HFFc6 (cell line): ENCODE measurements at places on chromosomes 12 and 14.

DNA sequence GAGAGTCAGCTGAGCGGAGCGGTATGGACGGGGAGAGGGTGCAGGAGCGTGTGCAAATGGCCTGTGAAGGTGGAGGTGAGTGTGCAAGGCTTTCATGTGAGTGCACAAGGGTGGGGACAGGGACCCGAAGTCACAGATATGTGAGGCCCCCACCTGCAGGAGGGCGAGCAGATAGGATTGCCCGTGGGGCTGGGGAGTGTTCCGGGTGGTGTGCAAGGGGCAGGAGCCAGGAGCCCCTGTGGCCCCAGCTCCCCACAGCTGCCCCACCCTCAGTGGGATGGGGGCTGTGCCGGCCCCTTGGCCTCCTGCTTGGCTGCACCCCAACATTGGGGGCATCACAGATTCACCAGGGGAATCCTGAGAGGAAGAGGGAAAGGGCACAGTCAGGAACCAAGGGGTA is 5.5 kb upstream of the ZNF384 start:
- peaks cover 40% of the 10 kb centered on the region for H3K4me1 ChIP-seq
- no peak overlapping the region for H3K27ac ChIP-seq
- DNase-seq, result no peak
- H3K27me3 ChIP-seq, result peaks cover 12% of the 10 kb centered on the region

- no peaks in the 10 kb centered on the region for H3K36me3 ChIP-seq
- no peak overlapping the region for H3K27ac ChIP-seq
- no peak for DNase-seq
Measured at GRCh38 chr12:103846415-103846814, 5.4 kb upstream of the NT5DC3 start.

DNA sequence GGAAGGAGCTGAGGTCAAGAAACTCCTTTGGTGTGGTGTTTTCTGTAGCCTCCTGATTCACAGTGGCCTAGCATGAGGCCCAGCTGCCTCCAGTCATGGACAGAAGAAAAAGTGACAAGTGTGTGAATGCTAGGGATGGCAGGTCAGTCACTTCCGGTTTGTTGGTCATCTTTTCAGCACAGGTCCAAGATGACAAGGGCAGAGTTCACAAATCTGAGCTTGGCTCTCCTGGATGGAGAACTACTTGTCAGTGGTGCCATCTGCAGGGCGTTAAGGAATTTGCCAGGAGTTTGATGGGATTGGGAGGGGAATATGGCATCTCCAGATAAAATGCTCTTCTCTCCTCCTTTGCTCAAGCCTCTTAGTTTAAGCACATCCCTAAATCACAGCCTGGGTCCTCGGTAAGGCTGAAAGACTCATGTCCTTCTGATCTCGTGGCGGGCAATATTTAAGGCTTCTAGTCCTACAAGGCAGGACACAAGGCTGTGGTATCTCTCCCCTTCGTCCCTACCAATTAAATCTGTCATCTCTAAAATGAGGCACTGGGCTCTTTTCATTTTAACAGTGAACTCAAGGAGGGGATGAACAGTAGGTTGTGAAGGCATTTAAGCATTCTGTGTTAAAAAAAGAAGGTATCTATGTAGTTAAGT is 10.0 kb downstream of the TUBA1B start:
- no peak overlapping the region for H3K4me3 ChIP-seq
- no peak overlapping the region for H3K27ac ChIP-seq
- no peaks in the 10 kb centered on the region for H3K36me3 ChIP-seq
- DNase-seq, result peak; percentile 59
- H3K27me3 ChIP-seq, result peaks cover 2% of the 10 kb centered on the region; the same call in 1 of the 2 replicates
- peaks cover 8% of the 10 kb centered on the region; the same call in 1 of the 2 replicates for H3K4me1 ChIP-seq

DNA sequence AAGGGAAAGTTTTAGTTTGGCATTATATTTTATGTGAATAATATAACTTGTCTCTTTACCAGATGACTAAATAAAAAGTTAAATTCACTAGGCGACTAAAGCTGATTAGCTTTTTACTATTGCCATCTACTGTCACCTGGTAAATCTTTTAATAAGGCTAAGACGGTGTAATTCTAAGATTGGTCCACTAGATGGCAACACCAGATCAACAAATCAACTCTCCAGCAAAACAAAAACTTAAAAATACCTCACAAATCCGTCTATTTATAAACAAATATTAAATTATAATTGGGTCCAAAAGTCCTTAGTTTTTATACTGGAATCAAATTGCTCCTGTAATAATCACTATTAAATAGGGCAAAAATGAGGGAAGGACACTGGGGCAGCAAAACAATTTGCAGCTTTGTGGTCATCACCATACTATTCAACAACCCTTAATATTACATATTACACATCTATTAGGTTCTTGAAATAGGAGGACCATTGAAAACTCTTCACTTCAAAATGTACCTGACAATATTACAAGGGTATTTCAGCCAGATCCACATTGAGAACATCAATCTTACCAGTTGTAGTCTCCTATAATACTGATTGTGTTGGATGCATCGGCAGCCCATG is 47.9 kb downstream of the GALC start:
- H3K27ac ChIP-seq, result no peak overlapping the region
- H3K4me3 ChIP-seq, result no peak overlapping the region
- peak; percentile 26 for DNase-seq
- H3K4me1 ChIP-seq, result no peaks in the 10 kb centered on the region

DNA sequence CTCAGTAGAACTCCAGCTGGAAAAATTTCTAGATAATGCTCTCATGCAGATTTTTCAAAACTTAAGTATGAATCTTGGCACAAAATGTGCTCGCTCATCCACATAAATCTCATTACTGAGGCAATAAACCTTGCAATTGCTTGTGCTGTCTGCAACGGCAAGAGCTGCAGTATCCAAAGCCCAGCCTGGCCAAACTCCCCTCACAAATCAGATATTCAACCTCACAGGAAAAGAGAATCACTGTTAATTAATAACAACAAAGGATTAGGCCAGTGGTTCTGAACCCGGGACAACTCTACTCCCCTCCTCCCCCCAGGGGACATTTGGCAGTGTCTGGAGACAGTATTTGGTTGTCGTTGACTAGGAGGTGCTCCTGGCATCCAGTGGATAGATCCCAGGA is 19.2 kb upstream of the CORO1C start:
- H3K36me3 ChIP-seq, result no peaks in the 10 kb centered on the region
- H3K4me3 ChIP-seq, result no peak overlapping the region
- no peak for DNase-seq
- 0 out of 2 replicates have a peak, but pooled peaks cover 5% of the 10 kb centered on the region for H3K4me1 ChIP-seq
- H3K27ac ChIP-seq, result no peak overlapping the region

GRCh38 chr12:90102957-90103652 is 394.5 kb upstream of the ATP2B1 start:
- no peaks in the 10 kb centered on the region for H3K36me3 ChIP-seq
- H3K4me3 ChIP-seq, result no peak overlapping the region
- peak; percentile 39 for DNase-seq
- no peak overlapping the region for H3K27ac ChIP-seq
- peaks cover 50% of the 10 kb centered on the region for H3K4me1 ChIP-seq

DNA sequence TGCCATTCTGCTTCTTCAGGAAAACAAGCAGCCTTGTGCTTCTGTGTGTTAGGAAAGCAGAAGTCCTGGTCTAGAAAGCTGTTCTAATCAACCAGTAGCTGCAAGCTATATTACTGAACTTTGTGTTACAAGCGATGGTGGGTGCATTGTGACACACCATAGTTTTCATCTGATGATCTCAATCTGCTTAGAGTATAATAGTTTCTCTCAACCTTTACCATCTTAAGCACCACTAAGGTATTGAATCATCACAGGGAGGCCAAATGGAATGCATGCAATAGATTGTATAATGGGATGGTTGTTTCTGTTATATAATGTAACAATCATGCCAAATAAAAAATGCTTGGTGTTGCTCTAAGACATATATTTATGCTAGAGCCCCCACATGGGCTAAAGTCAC is 771.7 kb downstream of the NOVA1 start:
- H3K4me3 ChIP-seq, result no peak overlapping the region
- H3K27ac ChIP-seq, result no peak overlapping the region
- no peak for DNase-seq
- H3K27me3 ChIP-seq, result no peaks in the 10 kb centered on the region
- no peaks in the 10 kb centered on the region for H3K4me1 ChIP-seq

DNA sequence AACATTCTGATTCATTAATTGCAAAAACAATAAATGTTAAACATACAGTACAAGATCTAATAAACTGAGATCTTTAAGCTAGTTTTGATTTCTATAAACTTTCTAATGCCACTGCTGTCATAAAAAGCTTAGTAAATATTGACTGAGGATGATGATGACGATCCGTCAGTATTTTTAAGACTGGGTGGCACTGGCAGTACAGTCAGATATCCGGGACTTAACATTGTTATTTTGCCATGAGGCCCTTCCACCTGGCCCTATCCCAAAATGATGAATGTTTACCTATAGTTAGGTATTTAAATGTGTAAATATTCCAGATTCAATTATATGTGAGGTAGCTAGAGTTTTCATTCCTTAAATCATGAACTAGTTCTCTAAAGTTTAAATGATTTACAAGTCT is 158.5 kb downstream of the FOXA1 start:
- H3K36me3 ChIP-seq, result no peaks in the 10 kb centered on the region
- no peak for DNase-seq
- H3K4me1 ChIP-seq, result no peaks in the 10 kb centered on the region
- H3K27ac ChIP-seq, result no peak overlapping the region

DNA sequence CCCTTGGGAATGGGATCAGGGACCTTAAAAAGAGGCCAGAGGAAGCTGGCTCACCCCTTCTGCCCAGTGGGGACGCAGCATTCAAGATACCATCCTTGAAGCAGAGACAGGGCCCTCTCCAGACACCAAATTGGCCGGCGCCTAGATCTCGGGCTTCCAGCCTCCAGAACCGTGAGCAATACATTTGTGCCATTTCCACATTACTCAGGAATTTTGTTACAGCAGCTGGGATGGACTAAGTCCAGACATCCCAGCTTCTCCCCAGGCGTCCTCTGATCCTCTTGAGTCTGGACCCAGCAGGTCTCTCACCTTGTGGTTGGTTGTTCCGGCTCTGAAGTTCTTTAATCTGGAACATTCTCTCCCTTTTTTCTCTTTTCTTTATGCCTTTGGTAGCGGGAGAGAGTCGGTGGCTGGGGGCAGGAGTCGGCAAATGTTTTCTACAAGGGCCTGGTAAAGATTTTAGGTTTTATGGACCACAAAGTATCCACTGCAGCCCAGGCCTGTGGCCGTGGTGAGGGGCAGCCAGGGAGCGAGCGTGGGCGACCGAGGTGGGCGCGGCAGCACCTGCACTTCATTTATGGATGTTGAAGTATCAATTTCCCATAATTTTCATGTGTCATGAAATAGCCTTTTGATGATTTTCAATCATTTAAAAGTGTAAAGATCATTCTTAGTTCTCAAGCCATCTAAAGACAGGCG is 4.8 kb downstream of the CEP170B start:
- no peak overlapping the region for H3K27ac ChIP-seq
- DNase-seq, result no peak
- H3K4me1 ChIP-seq, result peaks cover 27% of the 10 kb centered on the region
- H3K27me3 ChIP-seq, result peaks cover 11% of the 10 kb centered on the region; the same call in 1 of the 2 replicates

DNA sequence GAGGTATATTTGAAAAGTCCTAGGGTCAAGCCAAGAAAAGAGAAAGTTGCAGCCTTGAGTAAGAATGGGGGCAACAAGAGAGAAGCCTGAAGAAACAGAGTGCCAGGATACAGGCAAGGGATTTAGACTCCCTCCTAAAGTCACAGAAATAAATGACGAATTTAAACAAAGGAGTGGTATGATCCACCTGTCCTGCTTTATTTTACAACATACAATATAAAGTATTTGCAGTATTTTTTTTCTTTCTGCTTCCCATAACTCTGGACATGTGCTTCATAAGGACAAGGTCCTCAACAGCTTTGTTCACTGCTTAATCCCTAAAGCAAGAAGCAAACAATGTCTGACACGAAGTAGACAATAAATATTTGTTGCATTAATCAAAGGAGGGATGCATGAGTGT is 57.4 kb downstream of the IFNG start:
- no peak overlapping the region for H3K27ac ChIP-seq
- H3K27me3 ChIP-seq, result peaks cover 6% of the 10 kb centered on the region; the same call in 1 of the 2 replicates
- no peak overlapping the region for H3K4me3 ChIP-seq
- H3K36me3 ChIP-seq, result no peaks in the 10 kb centered on the region

GRCh38 chr14:72783741-72784140 is 110.2 kb downstream of the DPF3 start:
- H3K27me3 ChIP-seq, result peaks cover 1% of the 10 kb centered on the region; the same call in 1 of the 2 replicates
- H3K4me1 ChIP-seq, result peaks cover 36% of the 10 kb centered on the region
- no peak overlapping the region for H3K4me3 ChIP-seq
- no peak overlapping the region for H3K27ac ChIP-seq
- DNase-seq, result no peak

- peaks cover 30% of the 10 kb centered on the region for H3K4me1 ChIP-seq
- no peaks in the 10 kb centered on the region; the same call in 1 of the 2 replicates for H3K36me3 ChIP-seq
- peak overlapping the region; percentile 88 for H3K27ac ChIP-seq
- DNase-seq, result peak; percentile 81
- peaks cover 2% of the 10 kb centered on the region for H3K27me3 ChIP-seq
Measured at GRCh38 chr12:27383429-27384260, 51.0 kb downstream of the BMAL2 start.

GRCh38 chr14:74875941-74876913 is at the start of gene PROX2:
Gene PROX2, minus strand, starts transcription at chr14:74876145. Its CDS starts 12,311 bp downstream, at chr14:74863834.
- H3K27me3 ChIP-seq, result no peaks in the 10 kb centered on the region; the same call in 1 of the 2 replicates
- H3K36me3 ChIP-seq, result no peaks in the 10 kb centered on the region
- DNase-seq, result no peak
- no peak within 1 kb of the TSS for H3K4me3 ChIP-seq
